GM12864 (cell line): ENCODE measurements at places on chromosomes 4 and X.

- DNase-seq = no peak
Measured at GRCh38 chr4:3331511-3332394, 38.9 kb downstream of the RGS12 start.

DNA sequence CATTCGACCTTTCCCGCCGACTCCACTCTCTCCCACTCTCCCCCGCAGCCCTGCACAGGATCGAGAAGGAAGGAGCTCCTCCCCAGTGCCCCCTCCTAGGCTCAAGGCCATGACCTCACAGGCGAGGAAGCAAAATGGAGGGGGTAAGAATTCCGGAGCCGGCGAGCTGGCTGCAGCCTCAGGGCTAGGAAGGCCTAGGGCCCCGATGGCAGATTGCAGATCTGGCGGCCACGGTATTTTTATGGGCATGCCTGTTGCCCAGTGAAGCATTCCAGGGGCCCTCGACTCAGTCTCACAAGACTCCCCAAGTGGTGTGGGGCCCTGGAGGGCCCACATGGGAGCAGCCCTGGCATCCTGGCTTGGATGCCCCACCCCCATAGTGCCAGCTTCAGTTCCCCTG is 942 bp upstream of the L1CAM start:
- DNase-seq = no peak

DNA sequence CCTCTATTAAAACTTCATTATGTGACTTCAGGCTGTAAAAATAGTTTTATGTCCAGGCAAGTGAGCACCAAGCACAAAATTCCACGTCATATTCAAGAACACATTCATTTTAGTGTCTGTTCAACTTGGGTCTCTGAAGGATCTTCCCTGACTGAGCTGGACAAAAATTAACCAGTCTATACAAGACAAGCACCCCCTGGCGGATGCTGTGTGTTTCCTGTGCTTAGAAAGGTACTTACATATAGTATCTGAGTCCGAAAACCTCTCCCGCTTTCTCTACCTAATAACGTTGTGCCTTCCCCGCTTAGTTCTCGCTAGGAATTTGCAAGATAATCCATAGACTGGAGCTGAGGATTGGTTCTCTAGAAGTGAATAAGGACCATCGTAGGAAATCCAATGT is 2214.5 kb upstream of the TENM3 start:
- no peak for DNase-seq

- DNase-seq = no peak
Measured at GRCh38 chr4:80295336-80295735, 28.9 kb downstream of the FGF5 start.

GRCh38 chr4:92483341-92483740 is 179.6 kb downstream of the GRID2 start:
- DNase-seq = no peak

DNA sequence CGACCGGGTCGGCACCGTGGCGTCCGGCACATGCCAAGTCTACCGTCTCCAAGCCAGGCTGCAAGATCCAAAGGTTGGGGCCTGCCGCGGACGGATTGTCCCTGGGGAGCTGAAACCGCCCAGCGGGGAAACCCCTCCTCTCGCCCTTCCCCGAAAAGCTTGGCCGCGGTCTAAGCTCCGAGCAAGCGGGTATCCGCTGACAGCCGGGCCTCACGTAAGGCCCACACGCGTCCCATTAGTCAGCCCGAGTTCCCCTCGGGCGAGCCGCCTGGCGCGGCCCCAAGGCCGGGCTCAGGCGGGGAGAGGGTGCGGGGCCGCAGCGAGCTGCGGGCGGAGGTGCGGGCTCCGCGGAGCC is 6.8 kb upstream of the BCOR start:
- DNase-seq = no peak

GRCh38 chrX:141405486-141405852 is 163.2 kb upstream of the SPANXC start:
- DNase-seq = no peak

DNA sequence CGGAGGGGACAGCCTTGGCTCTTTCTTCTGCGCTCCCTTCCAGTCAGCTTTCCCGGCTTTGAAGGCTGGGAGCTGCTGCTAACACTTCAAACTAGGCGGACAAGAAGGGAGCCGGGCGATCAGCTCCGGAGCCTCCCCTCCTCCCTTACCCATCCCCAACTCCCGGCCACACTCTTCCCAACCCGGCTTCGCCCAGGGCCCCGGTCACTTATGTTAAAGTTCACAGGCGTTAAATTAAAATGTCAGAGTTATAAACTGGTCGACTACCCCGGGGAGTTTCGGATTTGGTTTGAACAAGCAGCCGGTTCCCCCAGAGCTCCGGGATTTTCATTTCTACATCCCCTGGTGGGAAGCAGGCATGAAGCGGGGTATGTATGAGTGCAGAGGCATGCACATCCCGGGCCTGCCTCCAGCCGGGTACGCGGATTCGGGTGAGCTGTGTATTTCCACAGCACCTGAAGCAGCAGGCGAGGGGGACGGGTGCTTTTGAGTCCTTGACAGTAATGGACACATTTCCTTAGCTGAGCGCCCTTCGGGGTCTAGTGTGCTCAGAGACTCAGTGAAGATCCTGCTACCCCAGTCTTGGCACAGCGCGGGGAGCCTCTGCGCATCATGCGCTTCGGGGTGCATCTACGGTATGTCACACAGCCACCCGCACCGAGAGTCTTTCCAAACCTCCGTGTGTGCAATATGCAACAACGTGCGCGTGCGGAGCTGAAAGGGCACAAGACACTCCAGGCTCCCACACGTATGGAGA is 880 bp downstream of the UNC5C start:
- DNase-seq = no peak

DNA sequence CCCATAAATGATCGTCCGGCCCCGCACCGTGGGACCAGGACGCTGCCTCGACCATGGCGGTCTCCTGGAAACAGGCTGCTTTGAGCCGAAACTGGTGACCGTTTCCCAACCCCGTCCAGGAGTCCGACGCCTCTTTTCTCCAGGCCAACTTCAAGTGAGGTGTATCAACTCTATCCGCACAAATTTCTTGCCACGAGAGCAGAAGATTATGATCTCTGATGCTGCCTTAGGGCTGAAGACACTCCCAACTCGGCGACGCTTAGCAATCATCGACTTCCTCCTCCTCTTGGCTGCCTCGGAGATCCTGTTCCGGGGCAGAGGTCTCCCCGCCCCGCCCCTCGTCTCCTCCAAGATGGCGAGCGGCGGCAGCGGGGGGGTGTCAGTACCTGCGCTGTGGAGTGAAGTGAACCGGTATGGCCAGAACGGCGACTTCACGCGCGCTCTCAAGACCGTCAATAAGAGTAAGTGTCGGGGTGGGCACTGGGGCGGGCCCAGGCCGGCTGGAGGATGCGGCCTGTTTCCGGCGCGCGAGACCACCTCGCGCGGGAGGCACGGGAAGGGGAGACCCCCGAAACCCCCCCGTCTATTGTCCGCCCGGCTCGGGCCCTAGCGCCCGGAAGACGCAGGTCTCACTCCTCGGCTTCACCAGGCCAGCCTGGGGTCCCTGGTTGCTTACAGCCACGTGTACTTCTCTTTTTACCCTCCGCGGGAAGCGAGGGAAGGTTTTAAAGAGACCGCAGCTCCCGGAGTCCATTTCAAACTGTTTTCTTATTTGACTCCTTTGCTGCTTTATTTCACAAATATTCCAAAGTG is at the start of gene SRP72:
TSS of gene SRP72 (plus strand) at position 334 of the 813 bp plus-strand sequence. CDS start at position 353, 19 bp downstream.
- peak; percentile 58 for DNase-seq

- no peak for DNase-seq
Measured at GRCh38 chr4:141124224-141124623, 9.0 kb downstream of the RNF150 start.

DNA sequence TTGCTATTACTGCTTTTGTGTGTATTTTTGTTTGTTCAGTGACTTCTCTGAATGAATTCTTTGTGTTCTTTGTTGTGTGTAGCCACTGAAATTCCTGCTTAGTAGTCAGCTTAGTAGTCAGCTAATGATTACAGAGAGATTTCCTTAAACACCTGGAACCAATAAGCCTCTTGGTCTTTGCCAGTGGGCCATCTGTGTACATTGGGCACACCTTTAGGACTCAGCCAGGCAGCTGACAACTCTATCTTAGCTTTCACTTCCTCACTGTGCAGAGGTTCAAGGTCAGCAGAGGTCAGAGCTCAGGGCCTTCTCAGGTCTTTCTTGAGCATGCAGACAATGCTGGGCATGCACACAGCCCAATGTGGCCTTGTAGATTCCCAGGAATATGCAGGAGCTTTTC is 59.3 kb downstream of the RWDD4 start:
- no peak for DNase-seq

DNA sequence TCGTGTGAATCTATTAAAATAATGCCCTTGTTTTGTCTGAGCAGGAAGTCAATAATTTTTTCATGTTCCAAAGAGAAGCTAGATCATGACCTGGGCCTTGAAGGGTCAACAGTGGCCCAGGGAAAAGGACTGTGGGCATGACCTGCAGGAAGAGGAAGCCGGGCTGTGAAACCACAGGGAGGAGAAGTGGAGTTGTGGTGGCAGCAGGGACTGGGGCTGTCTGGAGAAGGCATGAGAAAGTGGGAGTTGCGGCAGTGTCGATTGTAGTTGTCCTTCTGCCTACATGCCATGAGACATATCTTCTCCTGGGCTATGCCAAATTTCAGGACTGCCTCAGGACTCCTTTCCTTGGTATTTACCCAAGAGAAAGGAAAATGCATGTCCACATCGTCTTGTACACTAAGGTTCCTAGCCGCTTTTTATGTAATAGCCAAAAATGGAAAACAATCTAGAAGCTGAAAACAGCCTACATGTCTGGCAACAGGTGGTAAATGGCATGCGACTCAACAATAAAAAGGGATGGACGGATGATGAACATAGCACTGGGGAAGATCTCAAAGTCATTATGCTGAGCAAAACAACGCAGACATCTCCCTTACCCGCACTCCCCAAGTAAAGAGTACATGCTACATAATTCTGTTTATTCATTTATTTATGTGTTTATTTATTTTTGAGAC is 13.6 kb upstream of the PTTG2 start:
- DNase-seq = no peak

DNA sequence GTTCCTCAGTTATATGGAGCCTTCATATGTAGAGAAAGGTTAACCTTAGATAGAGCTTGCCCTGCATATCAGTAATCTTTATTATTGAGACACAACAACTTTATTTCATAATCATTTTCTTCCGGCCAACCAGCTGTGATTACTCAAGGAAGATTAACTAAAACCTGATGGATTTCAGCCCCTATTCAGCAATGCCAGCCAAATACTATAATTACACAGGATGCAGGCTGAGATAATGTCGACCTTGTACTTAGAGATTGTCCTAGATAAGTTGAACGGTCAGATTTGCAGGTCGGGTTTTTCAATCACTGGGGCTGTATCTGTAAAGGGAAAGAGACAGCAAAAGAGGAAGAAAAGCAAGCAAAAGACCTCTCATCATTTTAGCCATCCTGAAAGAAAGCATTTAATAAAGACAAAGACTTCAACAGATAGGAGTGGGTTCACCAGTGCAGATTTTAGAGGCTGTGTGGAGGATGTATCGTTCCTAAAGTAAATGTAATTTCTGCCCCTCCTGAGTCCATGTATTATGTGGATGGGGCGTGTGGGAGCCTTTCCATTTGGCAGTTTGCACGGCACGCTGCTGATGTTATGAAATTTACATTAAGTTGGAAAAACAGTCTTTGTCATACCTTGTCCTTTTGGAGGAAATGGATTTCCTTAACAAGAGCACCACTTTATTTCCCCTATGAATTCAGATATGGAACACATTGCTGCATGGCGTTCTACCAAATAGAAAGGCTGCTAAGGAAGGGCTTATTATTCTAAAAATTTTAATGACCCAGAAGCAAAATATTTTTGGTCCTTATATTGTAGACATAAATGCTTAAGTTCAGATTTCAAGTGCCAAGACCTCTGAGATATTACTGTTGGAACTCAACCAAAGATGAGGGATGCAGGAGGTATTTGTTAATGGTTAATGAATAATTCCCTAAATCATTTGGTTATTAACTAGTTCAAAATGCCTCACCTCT is 496.7 kb downstream of the SPRY1 start:
- DNase-seq = no peak

DNA sequence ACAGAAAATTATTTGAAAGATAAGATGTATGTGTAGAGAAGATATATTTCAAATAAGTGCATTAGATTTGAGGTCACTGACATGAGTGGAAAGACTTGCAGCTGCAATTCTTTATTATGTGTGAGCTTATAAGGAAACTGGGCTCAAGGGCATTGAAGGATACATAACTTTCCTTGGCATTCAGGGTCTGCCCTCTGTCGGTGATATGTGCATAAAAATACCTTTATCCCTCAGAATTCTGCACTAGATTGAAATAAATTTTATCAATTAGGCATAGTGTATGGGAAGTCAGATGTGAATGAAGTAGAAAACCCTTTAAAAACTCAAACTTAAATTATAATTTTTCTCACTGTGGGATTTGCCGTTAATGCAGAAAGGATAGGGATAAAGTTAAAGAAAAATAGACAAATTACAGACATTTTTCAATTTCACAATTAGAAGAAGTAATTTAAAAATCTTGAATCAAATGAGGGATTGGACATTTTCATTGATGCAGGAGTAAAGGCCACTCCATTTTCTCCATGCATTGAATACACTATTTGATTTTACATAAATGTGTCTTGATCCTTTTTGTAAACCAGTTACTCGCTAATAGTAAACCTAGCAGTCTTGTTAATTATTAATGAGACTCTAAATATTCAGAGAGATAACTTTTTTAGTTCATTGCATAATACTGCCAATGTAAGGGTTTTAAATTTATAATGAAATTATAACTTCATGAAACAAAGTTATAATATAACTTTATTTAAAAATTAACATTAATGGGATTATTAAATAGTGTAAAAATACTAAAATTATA is 21.0 kb upstream of the ETNPPL start:
- no peak for DNase-seq

DNA sequence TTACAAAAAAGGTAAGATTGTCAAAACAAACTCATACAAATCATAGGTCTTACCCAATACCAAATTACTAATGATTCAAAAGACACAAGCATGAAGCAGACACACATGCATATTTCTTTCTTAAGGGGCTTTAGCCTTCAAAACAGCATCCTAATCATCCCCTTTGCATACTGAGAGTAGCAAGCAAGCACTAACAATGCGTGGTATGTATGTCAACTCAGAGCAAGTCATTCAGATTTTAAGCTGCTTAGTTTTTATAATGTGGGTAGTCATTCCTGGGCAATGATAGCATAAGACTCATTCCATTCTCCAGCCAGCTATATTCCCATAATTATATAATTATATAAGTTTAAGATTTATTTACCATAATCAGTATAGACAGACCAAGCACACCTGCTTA is 219.6 kb downstream of the DKK2 start:
- no peak for DNase-seq

DNA sequence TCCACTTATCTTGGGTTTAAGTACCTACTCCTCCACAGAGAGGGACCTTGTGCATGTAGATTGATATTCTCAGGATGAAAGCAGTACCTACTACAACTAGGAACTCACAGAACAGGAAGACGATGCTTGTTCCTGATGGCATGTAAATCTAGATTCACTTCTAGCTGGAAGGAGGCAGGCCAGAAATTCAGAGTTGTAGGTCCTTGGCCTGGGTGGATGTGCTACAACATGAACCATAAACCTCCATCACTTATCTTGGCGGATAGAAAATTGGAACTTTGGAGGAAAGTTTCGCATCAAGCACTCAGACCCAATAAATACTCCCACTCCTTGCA is 9.3 kb upstream of the SMIM20 start:
- no peak for DNase-seq

GRCh38 chrX:56615282-56615681 is 51.9 kb downstream of the UBQLN2 start:
- DNase-seq = no peak

- no peak for DNase-seq
Measured at GRCh38 chrX:39267176-39267575, 465.9 kb downstream of the MID1IP1 start.
